ENCODE measurements at places on chromosomes 12 and 14. TPM values are rescaled to one million over a fixed set of nuclear protein-coding genes. Genes with fewer than 3 reads are reported as not detected.

Gene WNT1
- not detected for total RNA-seq

Gene CKB
- 645 TPM for total RNA-seq

Gene KRT71
- 1.5 TPM for total RNA-seq

Gene LHX5
- 0.30 TPM for total RNA-seq

DNA sequence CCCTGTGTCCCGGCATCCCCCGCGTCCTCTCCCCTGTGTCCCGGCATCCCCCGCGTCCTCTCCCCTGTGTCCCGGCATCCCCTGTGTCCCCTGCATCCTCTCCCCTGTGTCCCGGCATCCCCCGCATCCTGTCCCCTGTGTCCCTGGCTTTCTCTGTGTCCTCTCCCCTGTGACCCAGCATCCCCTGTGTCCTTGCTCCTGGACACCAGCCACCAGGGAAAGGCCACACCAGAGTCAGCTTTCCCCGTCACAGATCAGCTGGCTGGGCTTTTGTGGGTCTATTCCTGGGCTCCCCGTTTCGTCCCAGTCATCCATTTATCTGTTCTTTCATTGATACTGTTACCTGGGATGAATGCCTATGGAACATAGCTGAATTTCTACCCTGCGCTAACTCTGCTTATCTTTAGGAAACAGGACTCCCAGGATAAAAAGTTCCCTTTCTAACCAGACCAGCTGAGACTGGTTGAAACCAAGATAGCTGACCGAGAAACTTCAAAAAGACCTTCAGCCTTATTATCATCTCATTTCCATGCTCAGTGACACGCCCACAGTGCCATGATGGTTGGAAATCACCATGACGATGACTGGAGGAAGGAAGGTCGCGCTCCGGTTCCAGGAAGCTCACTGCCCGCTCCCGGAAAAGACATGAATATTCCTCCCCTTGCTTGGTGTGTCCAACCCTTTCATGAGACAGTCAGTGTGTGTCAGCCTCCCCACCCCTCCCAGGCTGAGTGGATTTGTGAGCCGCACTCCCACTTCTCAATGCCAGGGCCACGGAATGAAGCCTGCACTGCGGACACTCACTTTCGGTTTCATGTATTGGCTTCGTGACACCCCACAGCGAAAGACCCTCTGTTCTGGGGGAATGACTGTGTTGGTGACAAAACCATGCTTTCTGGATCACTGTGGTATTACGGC lies 276.4 kb upstream of the SFSWAP start:
- no peak for DNase-seq
- no peak overlapping the region for H3K4me3 ChIP-seq
- no peaks in the 10 kb centered on the region for H3K36me3 ChIP-seq
- H3K27me3 ChIP-seq = no peaks in the 10 kb centered on the region
- no peaks in the 10 kb centered on the region for H3K4me1 ChIP-seq
- no peak overlapping the region for H3K27ac ChIP-seq

DNA sequence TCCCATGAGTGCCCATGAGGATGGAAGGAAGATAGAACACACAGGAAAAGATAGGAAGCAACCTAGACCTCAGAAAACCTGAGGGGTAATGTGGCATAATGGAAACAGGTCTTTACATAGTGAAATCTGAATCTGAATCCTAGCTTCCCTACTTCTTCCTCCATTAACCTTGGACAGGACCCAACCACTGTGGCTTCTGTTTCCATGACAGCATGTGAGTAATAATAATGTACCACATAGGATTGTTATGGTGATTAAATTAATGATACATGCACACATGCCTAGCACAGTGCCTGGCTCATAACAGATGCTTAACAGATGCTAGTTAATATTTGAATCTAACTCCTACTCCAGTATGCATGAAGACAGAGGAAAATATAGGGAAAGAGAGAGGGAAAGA lies 11.2 kb downstream of the TTC9 start:
- no peaks in the 10 kb centered on the region for H3K4me1 ChIP-seq
- no peak overlapping the region for H3K4me3 ChIP-seq
- H3K27me3 ChIP-seq = no peaks in the 10 kb centered on the region
- H3K36me3 ChIP-seq = no peaks in the 10 kb centered on the region
- no peak overlapping the region for H3K27ac ChIP-seq

GRCh38 chr14:64681796-64682710 lies 22.2 kb upstream of the PLEKHG3 start:
- no peaks in the 10 kb centered on the region for H3K36me3 ChIP-seq
- H3K4me3 ChIP-seq = no peak overlapping the region
- peaks cover 26% of the 10 kb centered on the region for H3K4me1 ChIP-seq
- no peaks in the 10 kb centered on the region for H3K27me3 ChIP-seq

GRCh38 chr12:80754274-80754673 lies 37.6 kb downstream of the MYF5 start:
- no peak overlapping the region for H3K27ac ChIP-seq
- no peaks in the 10 kb centered on the region for H3K36me3 ChIP-seq
- H3K27me3 ChIP-seq = no peaks in the 10 kb centered on the region
- H3K4me1 ChIP-seq = no peaks in the 10 kb centered on the region

- H3K27ac ChIP-seq = no peak overlapping the region
- no peak for DNase-seq
- no peaks in the 10 kb centered on the region for H3K27me3 ChIP-seq
- H3K4me3 ChIP-seq = no peak overlapping the region
- no peaks in the 10 kb centered on the region for H3K36me3 ChIP-seq
Measured at GRCh38 chr12:70648831-70649230, 11.6 kb upstream of the PTPRB start.
